T-cell (primary cell): ENCODE measurements at places on chromosomes 11 and 22.

GRCh38 chr11:126969865-126970479, 30.6 kb downstream of the KIRREL3 start:
- no peak for DNase-seq

DNA sequence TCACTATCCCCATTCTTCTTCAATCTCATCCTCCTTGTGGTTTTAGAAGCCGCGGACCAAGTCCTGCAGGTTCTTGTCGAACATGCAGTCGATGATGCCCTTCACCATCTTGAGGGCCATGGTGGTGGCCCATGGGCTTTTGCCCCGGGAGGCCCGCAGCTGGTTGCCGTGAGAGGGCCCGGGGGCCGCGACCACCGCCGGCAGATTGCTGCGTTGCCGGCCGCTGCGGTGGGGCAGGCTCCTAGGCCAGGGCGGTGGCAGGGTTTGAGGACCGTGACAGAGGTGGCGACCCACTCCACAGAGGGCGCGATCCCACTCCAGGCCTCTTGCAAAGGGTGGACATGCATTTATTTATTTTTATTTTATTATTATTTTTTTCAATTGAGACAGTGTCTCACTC, 67.0 kb downstream of the APOL5 start:
- no peak for DNase-seq

DNA sequence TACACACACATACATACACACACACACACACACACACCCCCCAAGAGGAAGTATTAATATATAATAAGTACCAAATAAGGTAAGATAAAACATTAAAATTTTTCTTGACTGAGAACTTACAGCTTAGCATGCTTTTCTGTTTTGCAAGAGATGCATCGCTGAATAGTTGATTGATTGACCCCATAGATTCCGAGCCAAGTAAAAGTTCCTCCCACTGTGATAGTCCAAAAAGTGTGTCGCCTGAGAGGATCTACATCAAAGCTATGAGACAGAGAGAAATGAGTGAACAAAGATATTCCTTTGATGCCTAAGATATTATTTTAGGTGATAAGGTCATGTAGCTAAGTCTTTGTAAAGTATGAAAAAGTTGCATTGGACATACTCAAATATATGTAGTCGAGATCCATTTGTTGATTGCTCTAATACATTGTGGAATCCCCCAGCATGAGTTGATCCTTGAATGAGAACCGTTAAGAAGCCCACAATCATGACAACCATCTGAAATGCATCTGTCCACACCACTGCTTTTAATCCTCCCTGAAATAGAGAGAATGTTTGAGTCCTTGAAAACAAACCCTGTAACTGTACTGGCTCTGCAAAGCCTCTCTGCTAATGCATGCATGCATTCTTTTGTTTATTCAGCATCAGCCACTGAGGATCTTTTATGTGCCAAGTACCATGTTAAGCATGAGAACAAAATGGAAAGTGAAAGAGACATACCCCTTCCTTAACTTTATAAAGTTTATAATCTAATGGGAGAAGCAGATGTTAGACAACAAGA, 18.3 kb downstream of the SLC5A12 start:
- no peak for DNase-seq

DNA sequence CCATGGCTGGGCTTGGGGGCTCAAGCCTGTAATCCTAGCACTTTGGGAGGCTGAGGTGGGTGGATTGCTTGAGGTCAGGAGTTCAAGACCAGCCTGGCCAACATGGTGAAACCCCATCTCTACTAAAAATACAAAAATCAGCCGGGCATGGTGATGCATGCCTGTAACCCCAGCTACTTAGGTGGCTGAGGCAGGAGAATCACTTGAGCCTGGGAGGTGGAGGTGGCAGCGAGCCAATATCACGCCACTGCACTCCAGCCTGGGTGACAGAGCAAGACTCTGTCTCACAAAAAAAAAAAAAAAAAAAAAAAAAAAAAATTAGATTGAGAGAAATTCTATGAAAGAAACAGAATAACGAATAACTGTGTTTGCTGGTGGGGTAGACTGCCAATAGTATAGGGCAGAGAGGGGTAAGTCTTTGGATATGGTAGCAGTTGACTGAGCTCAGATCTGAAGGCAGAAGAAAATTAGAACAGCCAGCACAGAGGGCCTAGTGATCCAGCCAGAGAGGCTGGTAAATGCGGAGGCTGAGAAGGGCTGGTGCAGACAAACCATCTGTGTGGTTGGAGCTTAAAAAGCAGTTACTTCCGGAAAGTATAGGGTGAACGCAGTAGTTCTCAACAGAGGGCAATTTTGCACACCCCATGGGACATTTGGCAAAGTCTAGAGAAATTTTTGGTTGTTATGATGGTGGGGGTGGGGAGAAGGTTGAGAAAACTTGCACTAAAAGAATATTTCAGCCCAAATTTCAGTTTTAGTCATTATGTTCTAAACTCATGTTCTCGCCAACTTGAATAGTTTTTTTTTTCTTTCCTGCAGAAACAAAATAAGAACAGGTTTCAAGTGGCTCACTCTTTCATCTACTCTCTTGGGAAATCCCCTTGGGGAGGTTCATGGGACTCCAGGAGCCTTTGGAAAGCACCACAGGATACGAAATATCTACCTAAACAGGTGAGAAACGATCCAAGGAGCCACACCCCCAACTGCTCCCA, 1.6 kb upstream of the HORMAD2 start:
- DNase-seq: no peak

- DNase-seq: no peak
These were observed 401.7 kb downstream of the TENM4 start for GRCh38 chr11:79039122-79039521.

GRCh38 chr11:110293389-110293788, 3.0 kb downstream of the RDX start:
- DNase-seq: no peak

DNA sequence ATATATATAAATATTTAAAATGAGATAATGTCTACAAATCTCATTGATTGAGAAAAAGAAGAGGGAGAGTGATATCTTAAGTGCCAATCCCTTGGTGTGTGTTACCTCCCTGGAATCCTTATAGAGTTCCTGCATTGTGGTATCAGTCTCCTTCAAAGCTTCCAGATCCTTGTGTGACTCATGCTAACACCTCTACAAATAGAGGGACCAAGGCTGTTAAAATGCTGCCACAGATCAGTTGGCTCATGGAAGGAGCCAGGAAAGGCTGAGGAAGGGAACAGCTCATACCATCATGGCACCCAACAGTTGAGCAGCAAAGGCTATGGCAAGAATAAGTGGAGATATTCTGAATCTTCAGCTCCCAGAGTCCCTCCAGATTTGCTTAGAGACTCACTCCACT, 163.6 kb upstream of the ISX start:
- DNase-seq: no peak

GRCh38 chr11:20087118-20087521, 73.2 kb downstream of the DBX1 start:
- DNase-seq: no peak

GRCh38 chr22:29197096-29197495, 8.6 kb upstream of the EMID1 start:
- DNase-seq: no peak

DNA sequence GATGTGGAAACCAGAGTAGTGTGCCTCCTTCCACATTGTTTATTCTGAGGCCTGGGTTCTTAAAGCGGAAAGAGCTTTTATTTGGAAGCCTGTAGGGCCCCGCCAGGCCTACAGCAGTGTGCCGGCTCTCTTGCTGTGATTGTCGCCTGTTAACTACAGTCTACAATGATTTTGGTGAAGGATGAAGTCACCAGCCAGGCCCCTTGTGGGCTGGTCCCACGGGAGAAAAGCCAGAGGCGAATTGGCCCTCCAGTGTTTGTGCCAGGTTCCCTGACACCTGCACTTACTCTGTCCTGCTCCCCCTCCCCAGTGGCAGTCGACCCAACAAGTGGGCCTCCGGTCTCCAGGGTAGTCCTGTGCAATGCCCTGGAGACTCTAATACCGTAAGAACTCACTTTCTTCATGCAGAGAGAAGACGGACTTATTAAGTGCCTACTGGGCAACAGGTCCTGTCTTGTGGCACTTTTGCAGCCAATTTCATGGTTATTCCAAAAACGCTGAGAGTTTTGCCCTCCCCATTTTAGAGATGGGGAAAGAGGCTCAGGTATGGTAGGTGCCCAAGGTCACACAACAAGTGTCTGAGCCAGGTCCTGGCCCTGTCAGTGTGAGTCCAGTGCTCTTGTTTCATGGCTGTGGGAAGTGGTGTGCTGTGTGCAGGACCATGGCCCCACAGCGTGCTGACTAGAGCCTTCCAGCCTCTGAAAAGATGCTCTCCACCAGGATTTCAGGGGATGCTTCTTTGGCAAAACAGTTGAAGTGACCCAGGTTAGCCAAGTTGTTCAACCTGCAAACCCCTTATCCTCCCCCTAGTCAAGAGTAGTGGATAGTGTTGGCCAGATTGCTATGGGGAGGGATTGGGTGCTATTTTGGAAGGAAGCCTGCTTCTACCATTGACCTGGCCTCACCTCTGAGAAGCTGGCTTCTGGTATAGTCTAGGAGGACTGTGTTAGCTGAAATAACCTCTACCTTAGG, 1.4 kb downstream of the MICAL2 start:
- DNase-seq: no peak

DNA sequence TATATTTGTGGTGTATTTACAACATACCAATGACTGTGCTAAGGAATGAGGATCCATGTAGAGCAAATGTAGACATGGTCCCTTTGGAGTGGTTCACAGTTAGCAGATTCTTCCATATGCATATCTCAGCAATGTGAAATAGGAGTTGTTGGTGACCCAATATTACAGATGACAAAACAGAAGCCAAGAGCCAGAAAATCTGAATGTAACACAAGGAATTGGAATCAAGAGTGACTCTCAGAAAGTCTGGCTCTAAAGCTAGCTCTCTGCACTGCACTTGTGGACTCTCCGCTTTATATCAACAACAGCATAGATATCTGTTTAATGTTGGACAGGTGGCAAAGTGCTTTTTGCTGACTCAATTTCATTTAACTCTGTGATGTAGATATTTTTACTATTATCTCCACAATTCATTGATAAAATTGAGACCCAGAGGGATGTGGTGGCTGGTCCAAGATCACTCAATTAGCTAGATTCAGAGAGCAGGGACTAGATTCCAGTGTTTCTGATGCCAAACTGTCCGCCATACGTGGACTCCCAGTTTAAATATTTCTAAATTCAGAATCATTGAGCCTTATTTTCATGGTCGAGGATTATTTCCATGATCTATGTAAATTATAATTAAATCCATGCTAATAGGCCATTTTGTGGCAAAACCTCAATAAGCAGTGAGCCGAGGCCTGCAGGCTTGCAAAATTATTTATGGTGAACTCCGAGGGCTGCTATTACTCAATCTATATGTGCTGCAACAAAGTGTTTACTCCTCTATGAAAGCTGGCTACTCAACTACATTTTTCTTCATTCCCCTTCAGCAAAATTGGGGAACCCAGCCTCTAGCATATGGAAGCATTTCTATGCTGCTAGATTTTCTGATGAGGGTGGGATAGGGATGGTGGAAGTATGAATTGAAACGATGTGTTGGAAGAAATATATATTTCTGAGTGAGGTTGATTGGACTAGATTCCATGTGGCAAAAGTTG, 21.1 kb upstream of the TENM4 start:
- no peak for DNase-seq

DNA sequence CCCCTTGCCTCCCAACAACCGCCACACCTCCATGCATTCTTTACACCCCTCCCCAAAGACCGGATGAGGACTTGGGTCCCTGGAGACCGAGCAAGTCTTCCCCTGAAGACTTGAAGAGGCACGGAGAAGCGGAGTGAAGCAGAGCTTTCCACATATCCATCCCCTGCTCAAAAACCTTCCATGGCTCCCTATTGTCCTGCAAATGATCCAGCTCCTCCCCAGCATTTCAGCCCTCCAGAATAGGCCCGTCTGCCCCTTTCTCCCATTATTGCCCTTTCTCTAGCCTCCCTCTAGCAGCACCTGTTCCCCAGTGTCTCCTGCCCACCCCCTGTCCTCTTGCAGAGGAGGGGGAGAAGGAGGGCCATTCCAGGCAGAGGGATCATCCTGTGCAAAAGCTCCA, 59.8 kb downstream of the CYTH4 start:
- DNase-seq: no peak

DNA sequence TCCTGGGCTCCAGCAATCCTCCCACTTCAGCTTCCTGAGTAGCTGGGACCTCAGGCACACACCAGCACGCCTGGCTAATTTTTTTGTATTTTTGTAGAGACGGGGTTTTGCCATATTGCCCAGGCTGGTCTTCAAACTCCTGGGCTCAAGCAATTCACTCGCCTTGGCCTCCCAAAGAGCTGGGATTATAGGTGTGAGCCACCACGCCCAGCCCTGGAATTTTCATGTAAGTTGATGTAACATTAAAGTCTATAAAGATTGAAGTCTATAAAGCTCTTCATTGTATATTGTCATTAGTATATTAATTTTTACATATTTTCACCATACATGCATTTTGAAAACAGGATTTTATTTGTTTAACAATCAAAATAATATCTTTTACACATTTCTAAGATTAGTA, 12.5 kb upstream of the DDX17 start:
- no peak for DNase-seq

DNA sequence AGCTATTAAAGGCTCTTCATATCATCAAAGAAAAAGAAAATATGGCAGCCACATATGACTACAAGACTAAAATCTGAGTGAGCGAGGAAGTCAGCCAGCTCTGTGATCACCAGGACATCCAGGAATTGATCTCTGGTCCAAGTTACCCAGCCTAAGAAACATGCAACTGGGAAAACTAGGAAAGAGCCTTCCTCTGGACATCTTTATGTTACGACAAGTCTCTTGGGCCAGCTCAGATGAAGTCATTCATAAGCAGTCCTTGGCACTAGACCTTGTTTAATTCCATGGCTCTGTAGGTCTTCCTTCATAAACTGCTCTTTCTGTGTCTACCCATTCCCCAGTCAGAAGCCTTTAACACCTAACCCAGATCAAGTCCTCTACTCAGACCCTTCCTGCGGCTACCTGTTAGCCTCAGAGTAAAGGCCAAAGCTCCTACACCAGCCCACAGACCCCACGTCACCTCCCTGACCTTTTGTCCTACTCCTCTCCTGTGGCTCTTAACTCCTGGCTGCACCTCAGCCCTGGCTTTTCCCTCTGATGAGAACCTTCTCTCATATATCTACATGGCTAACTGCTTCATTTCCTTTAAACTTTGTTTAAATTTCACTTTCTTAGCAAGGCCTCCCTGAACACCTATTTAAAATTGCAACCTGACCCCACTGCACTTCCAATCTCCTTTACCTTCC, 134.0 kb downstream of the KIF18A start:
- DNase-seq: no peak

DNA sequence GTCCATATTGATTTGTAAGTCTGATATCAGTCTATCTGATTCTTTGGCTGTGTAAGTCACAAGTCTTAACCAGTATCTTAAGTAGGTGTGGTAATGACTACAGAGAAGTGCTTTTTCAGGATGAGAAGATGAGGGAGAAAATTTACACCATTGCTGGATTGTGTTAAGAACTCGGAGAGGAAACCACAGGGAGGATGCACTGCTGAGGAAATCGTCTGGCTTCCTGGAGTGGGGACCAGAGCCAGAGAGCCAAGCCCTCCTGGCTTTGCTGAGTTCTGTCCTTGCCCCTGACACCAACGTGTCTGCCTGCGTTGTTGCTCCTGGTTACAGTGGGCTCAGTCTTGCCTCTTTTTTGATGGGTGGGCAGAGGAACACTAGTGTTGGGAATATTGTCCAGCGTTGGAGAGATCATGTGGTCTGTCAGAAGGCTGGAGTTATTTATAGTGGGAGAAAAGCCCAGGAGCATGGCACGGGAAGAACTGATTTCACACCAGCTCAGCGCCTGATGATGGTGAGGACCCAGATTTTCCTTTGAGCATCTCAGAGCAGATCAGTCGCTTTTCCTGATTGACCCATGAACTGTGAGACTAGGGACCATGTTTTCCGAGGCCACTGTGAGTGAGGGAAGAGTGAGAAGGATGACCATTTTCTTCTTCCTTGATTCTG, 29.6 kb downstream of the MARK2 start:
- no peak for DNase-seq
